ENCODE measurements at places on chromosomes 1 and 21. TPM values are rescaled to one million over a fixed set of nuclear protein-coding genes. Genes with fewer than 3 reads are reported as not detected.

The CCDC24 gene
- total RNA-seq, result 8.9 TPM

The OR2L2 gene
- total RNA-seq, result not detected

The TRIM63 gene
- 0.54 TPM for total RNA-seq

The SIM2 gene
- 9.2 TPM for total RNA-seq

The LCE3D gene
- total RNA-seq, result 1.8 TPM

The FCRL3 gene
- not detected for total RNA-seq

The FOXO6 gene
- 0.49 TPM for total RNA-seq

The CBR3 gene
- 13.4 TPM for total RNA-seq

The LRRC53 gene
- total RNA-seq, result not detected
